ENCODE measurements at places on chromosomes 12 and 14.

- DNase-seq = peak; percentile 34
These were observed 1.1 kb downstream of the GXYLT1 start for GRCh38 chr12:42143452-42144157.

DNA sequence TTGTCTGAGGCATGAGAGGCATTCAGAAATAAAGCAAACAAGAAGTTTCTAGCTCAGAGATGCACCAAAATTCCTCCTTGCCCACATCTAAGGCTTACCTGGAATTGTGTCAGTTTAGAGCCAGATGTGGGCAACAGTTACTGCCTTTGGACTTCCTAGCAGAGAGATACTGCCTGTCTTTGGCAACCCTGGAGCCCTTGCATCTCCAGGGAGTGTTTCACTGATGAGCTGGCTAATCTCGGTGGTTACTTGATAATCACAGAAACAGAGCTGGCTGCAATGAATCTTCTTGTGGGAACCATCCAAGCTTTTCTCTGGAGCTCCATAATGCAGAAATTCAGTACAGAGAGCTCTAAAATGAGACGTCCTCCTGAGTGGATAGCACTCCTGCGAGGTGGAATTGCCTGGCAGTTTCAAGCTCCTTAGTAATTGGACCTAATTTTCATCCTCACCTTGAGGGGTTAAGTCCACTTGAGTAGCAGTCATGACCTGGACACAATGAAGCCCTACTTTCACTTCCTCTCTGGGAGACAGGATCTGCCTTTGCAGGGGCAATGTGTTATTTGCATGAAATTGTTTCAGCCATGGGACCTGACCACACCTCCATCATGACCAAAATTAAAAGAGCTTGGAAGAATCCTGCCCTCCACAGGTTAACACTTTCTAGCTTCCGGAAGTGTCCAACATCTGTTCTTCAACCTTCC, 108.8 kb upstream of the ARHGAP5 start:
- DNase-seq = no peak

- no peak for DNase-seq
These were observed 25.8 kb downstream of the TMEM120B start for GRCh38 chr12:121738340-121738858.

DNA sequence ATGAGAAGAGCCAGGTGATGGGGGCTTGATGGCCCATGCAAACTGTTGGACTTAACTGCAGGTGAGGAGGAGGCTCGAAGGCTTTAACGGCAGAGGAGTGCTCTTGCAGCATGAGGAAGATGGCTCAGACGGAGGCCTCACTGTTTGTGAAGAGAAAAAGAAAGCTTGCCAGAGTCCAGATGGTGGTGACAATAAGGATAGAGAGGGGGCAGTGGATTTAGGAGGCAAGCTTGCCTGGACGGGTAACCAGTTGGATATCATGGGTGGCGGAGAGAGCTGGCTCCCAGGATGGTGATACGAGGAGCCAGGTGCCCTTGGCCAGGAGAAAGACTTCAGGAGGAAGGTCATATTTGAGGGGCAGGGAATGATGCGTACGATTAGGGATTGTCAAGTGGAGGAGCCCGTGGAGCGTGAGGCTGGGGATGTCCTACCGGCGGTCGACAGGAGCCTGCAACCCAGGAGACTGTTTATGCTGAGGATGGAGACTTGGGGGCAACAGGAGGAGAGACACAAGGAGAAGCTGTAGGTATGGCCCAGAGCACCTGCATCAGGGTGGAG, 71.8 kb downstream of the CACNA1C start:
- no peak for DNase-seq

DNA sequence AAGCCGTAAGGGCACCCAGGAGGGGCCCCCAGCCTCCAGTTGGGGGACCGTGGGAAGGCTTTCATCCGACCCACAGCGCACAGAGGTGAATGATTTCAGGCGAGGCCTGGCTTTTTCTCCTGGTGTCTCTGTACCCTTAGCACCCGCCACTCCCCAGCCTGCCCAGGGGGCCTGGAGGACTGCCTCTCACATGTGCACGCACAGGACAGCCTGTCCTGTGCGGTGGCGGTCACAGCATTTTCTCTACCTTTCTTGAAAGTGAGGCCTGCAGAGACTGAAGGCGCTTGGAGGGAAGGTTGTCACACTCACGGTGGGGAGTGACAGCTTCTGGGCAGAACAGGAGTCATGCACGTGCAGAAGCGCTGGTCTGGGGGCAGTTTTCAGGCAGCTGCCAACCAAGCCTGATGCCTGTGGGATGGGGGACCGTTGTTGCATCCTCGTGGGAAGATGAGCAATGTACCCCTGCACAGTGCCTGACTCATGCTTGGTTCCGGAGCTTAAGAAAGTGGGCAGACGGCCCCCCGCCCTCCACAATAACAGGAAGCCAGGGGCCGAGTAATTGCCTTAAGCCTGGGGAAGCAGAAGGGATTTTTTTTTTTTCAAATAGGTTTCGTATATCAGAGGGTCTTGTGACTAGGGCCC, 148.1 kb downstream of the TSPAN9 start:
- no peak for DNase-seq

DNA sequence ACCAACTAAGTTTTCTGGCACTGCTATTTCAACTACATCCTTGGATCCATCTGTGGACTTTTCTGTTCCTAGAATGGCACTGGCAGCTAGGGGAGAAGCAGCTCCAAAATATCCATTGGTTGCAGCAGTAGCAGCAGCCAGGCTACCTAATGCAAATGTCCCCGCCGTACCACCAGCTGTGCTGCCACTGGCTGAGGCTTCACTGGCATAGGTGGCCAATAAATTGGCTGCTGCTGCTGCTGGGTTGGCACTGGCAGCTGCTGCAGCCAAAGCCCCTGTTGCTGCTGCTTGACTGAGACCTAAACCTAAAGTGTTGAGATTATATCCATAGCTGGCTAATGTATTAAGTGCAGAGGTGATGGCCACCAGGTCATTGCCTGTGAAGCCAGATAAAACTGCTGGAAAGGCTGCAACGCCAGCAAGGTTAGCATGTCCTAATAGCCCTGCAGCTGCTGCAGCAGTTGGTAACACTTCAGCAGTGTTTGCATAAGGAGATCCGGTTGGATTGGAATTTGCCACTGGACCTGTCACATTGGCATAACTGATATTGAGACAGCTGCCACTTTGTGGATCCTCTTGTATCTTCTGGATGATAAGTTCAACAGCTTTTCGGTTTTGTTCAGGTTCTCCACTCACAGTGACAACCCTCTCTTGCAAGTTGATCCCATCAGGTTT, 149.5 kb downstream of the NOVA1 start:
- peak; percentile 42 for DNase-seq

GRCh38 chr12:108589028-108589839, 8.7 kb downstream of the TMEM119 start:
- DNase-seq = no peak

GRCh38 chr12:51048661-51049251, 629 bp downstream of the LETMD1 start:
- DNase-seq = no peak

DNA sequence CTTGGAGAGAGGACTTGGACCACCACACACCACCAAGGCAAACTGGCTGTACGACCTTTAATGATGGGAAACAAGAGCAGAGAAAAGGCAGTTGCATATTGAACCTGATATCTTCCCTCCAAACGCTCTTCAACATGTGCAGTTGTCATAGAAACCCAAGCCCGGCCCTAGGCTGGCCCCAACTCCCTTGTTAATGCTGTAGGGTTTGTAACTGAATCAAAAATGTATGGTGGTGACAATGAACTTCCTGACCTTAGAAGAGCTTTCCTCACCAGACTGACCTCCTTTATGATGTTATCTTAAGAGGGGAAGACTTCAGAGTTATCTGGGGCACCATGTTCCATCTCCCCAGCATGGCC, 12.3 kb downstream of the APOLD1 start:
- DNase-seq = peak; percentile 6

DNA sequence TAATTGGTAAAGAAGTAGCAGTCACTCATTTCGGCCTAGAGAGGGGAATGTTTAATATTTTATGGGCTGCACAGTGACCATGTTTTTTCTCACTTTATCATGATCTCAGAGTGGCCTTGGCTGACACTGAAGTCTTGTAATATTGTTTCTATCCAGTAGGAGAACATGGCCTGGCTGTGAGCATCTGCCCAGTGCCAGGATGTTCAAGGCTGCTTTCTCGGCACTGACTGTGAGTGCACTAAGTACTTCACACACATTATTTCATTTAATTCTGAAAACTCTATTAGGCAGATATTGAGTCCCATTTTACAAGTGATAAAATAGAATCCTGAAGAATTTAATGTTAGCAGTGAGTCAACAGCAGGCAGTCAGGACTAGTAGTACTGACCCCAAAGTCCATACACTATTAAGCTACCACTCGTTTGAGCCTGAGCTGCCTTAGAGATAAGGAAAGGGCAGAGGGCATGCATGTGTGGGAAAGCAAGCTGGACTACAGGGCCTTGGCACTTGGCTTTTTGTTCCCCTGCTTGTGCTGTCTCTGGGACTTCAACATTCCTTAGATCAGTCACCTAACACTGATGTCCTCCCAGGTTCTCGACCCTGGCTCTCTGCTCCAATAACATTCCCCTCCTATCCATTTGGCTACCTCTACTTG, 42.2 kb upstream of the APPL2 start:
- DNase-seq = no peak

DNA sequence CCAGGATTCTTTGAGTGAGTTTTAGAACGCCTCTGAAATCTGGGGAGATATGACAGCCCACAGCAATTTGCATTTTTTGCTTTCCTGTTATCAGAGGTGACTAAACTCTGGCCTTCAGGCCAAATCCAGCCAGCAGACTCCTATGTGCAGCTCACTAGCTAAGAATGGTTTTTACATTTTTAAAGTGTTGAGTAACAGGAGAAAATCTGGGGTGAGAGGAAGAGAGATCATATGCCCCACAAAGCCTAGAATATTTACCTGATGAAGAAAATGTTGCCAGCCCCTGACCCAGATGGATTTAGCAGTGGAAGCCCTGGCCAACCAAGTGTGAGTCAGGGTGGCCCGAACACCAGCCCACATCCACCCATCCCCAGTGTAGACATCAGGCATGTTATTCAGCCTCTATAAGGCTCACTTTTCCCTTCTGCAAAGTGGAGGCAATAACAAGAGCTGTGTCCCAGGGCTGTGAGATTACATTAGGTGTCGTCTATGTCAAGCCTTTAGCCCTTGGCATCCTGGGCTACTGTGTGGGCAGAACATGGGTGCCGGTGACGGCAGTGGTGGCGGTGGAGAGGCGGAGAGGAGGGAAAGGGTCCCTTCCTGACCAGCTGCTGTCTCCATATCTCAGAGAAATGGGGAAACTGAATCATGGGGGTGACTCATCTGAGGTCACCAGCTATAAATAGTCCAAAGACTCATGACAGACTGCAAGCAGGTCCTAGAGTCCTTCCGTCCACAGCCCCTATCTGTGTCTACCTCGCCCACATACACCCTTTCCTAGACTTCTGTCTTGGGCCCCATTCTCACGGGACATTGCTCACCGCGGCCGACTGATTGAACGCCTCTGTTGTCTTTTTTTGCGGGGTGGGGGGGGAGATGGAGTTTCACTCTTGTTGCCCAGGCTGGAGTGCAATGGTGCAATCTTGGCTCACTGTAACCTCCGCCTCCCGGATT, 32.6 kb upstream of the CD9 start:
- DNase-seq = no peak

GRCh38 chr14:32821964-32822653, 116.6 kb upstream of the NPAS3 start:
- DNase-seq = no peak

GRCh38 chr12:4833524-4833923, 76.2 kb upstream of the KCNA1 start:
- no peak for DNase-seq

DNA sequence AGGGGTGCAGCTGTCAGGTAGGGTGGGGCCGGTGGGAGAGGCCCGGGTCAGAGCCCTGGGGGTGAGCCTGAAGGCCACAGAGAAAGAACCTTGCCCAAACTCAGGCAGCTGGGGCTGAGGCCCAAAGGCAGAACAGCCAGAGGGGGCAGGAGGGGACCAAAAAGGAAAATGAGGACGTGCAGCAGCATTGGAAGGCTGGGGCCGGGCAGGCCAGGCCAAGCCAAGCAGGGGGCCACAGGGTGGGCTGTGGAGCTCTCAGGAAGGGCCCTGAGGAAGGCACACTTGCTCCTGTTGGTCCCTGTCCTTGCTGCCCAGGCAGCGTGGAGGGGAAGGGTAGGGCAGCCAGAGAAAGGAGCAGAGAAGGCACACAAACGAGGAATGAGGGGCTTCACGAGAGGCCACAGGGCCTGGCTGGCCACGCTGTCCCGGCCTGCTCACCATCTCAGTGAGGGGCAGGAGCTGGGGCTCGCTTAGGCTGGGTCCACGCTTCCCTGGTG, 10.5 kb downstream of the MMP14 start:
- DNase-seq = no peak

- no peak for DNase-seq
These were observed 528.4 kb upstream of the TBX3 start for GRCh38 chr12:115212356-115212755.

DNA sequence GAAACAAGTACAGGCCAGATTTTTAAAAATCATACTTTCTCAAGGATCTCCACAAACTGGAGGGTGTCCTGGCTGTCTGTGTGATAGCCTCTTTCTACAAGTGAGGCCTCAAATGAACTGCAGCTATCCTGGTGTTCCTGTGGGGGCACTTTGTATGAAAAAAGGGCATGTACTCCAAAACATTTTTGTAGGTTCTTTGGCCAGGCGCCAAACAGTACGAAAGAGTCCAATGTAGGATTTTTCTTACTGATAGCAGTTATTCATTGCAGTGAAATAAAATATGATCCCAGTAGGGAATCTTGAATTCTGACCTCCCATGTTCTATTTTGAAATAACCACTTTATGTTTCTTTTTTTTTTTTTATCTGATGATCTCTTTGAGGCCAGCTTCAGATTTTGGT, 381.7 kb downstream of the PAWR start:
- DNase-seq = no peak

- no peak for DNase-seq
These were observed 13.6 kb upstream of the MYBPC1 start for GRCh38 chr12:101581190-101581589.

GRCh38 chr14:39097159-39097558, 5.9 kb downstream of the SEC23A start:
- DNase-seq = no peak

- DNase-seq = peak; percentile 29
These were observed 1.1 kb upstream of the NUDT4 start for GRCh38 chr12:93376436-93377251.

DNA sequence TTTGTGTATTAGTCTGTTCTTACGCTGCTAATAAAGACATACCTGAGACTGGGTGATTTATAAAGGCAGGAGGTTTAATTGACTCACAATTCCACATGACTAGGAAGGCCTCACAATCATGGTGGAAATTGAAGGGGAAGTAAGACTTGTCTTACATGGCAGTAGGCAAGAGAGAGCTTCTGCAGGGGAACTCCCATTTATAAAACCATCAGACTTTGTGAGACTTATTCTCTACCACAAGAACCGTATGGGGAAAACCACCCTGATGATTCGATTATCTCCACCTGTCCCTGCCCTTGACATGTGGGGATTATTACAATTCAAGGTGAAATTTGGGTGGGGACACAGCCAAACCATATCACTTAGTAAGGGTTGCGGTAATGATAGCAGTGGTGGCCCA, 833.1 kb downstream of the FLRT2 start:
- DNase-seq = no peak

GRCh38 chr14:21043974-21044618, 1.9 kb downstream of the RNASE7 start:
- DNase-seq = peak; percentile 67

- no peak for DNase-seq
These were observed 749 bp downstream of the AKAP3 start for GRCh38 chr12:4648104-4648500.

GRCh38 chr12:13209436-13210235, 13.1 kb downstream of the EMP1 start:
- no peak for DNase-seq

GRCh38 chr14:78242086-78242485, 71.9 kb downstream of the NRXN3 start:
- no peak for DNase-seq

All from DMS79 treated with DMSO at 0.1 percent for 48 hours (cell line).